ENCODE measurements at places on chromosomes 7 and 10.
A peak's percentile ranks its signal among the peaks of the same experiment; 100 is the strongest.

GRCh38 chr10:19532411-19532810 lies 283.8 kb upstream of the PLXDC2 start:
- DNase-seq: no peak

DNA sequence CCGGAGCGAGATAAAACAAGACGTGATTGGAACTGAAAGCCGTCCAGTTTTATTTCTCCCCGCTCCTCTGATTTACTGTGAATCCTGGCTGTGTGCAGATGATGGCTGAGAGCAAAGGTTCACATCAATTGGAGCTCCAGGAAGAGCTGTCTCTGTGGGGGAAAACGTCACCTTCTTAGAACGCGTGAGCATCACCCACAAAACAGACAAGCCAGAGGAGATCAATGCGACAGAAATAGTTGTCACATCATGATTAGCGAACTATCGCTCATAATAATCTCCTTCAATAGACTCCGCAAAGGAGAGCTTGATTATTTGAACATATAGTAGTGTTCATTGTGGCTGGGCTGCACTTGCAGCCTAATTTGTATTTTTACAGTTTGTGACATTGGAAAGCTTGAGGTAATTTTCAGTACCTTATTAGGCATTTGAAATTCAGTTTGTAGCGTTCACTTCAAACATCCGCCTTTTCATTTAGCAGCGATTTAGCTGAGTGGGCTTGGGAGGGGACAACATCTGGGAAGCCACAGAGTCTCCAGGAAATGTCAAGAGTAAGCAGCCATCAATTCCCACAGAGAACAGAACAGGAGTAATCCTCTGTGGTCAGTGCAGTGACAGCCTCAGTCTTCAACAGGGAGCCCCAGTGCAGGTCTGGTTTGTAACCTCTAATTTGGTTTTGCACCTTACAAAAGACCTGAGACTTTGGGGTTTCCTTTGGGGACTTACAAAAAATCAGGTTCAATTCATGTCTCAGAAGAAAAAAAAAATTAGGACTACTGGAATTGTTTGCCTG lies 276.8 kb upstream of the PFKP start:
- no peak for DNase-seq

GRCh38 chr10:11610826-11611247 lies 613 bp downstream of the USP6NL start:
- DNase-seq: no peak

DNA sequence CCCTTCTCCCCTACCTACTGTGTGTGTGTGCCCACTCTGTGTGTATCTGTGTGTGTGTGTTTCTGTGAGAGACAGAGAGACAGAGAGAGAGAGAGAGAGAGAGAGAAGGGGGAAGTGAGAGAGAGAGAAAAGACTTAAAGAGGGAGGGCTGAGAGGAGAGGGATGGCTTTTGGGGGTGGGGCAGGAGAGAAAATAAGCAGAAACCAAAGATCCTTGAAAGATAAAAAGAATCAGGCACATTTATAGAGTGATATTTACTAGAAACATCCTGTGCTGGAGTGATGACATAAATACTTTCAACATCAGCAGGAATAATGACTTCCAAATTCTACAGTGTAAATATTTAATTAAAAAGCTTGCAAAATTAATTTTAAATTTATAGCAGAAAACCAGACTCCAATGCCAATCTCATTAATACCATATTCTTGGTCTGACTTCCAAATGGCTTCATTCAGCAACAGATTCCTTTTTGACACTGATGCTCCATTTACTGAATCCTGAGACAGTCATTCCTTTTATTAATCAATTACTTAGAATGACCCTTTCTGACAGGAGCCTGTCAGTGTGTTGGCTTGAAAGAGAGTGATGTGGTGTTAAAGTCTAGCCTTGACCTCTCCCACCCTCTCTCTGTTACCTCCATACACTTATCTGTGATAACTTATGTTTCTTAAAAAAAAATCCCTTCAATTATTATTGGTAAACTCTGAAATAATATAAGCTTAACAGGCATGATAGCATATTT lies 41.7 kb upstream of the WNT2 start:
- no peak for DNase-seq

DNA sequence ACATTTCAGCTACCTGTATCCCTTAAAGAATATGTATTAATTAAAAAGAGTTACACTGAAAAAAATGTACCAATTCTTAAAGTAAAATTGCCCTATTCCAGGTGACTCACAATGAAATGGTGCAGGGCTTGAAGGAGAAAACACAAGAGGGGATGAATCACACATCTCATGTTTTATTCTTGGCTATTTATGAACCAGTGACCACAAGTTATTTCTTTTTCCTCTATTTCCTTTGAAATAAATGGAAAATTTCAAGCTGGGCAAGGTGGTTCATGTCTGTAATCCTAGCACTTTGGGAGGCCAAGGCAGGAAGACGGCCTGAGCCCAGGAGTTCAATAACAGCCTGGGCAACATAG lies 106.8 kb downstream of the UBE2H start:
- DNase-seq: peak; percentile 76

GRCh38 chr7:143296686-143297085 lies 8.5 kb downstream of the CASP2 start:
- no peak for DNase-seq

- no peak for DNase-seq
These were observed 8.3 kb downstream of the ADD3 start for GRCh38 chr10:110016039-110016438.

GRCh38 chr7:94660006-94660405 lies 4.1 kb upstream of the SGCE start:
- no peak for DNase-seq

DNA sequence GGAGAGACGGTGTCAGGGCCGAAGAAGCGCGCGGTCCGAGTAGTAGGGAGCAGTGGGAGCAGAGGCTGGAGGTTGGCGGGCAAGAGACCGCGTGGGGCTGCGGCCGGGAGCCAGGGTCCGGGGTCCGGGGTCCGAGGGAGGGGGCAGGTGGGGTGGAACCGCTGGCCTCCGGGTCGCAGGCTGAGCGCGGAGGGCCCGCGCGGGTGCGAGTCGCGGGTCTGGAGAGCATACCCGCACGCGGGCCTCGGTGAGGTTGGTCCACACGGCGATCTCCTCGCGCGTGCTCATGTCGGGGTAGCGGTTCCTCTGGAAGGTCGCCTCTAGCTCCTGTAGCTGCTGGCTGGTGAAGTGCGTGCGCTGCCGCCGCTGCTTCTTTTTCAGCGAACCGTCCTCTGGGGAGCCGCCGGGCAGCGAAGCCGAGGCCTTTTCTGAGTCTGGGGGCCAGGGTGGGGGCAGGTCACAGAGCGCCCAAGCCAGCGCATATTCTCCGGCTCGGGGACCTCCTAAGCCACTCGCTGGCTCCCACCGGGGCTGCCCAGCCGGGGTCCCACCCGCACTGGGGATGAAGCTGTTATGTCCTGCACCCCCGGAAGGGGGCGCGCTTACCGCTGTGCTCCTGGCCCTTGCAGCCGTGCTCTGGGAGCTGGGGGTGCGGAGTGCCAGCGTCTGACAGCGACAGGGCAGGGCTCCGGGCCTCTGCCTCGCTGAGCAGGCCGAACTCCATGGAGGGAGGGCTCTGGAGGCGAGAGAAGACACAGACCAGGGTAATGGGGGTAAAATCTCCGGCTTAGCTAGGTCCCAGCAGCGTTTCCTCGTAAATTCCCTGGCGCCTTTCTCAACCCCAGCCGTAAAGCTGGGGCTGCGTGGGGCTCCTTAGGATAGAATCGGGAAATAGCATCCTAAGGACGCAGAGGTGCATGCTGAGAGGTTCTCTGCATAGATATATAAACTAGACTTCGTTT lies 5.5 kb downstream of the ELOVL3 start:
- peak; percentile 40 for DNase-seq

DNA sequence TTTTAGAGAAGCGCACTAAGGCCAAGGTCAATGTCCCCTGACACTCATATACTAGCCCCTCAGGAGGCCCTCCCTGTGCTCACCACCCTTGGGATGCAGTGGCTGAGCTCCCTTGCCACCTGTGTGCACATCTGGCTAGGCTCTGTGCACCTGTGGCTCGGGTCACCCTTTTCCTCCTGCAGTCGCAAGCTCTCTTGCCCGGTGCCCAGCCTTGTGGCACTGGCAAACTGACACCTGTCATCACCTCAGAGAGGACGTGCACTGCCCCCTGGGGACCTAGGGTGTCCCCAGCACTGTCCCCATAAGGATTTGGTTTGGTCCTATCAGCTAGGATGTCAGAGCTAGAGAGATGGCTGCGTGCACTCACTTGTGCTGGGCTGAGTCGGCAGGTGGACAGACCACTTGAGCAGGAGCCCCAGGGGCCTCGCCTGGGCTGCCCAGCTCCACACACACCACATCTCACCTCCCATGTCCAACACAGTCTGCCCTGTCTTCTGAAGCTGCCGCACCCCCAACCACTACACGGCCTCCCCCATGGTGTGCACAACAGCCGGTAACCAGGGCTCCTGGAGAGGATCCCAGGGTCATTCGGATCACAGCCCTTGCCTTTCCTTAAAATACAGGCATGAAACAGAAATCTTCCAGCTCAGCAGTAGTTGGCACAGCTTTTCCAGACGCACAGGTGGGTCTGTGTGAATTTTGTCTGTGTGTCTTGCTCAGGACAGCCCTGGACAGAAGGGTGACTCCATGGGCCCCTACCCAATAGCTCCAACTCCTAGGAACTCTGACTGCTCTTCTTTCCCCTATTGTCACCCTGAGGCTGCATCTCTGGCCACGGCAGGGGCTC lies 111.0 kb downstream of the GRID1 start:
- DNase-seq: no peak

GRCh38 chr7:128818694-128819093 lies 11.5 kb upstream of the FLNC start:
- DNase-seq: no peak

DNA sequence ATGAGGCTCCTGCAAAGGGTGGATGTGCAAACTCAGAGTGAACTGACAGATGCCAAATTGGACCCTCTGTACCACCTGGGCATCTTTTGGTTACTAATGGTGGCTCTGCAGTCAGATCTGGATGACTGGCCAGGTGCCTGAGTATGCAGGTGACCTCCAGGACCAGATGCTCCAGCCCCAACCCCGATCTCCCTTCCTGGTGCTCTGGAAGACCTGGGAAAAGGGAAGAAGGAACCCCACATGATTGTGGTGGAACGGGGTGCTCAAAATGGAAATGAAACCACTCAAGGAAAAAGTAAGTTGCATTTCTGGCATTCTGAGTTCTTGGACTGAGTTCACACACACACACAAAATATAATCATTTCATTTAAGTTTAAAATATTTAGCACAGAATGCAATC lies 9.8 kb upstream of the AEBP1 start:
- DNase-seq: no peak

DNA sequence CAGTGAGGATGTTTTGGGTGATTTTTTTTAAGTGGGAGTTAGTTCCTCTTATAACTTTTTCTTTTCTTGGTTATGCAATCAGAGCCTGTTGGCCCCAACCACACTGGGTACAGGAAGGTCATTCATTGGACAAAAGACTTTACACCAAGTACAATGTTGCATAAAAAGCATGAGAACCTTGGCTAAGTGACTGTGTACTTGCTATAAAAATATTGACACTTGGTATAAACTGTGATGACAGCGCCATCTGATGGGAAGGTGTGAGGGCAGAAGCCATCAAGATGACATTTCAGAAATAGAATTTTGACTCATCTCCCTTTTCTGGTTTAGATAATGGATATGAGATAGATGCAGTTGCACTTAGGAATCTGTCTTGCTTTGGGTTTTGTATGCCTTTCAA lies 126.4 kb upstream of the CCDC6 start:
- DNase-seq: peak; percentile 47

DNA sequence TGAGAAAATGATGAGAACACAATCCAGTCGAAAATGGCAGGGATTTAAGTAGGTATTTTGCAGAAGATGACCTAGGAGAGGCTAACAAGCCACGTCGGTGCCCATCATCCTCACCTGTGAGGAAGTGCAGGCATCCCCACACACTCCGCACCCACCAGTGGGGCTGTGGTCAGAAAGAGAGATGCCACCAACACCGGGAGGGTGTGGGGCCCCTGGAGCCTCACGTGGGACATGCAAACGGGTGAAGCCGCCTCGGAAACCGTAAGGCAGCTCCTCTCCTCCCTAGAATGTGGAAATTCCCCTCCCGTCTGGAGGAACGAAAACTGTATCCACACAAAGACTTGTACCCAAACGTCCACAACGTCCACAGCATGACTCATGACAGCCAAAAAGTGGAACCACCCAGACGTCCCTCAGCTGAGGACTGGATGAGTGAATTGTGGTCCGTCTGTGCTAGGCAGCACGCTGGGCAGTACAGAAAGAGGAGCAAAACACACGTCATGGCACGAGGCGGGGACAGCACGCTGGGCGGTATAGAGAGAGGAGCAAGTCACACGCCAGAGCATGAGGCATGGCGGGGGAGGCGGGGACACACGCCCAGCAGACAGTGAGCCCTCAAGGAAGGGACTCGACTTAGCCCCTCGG lies 246.0 kb downstream of the ELFN1 start:
- no peak for DNase-seq

GRCh38 chr7:127366680-127367079 lies 25.8 kb downstream of the ZNF800 start:
- DNase-seq: no peak

GRCh38 chr7:101173752-101174244 lies 6.3 kb downstream of the NAT16 start:
- peak; percentile 80 for DNase-seq

DNA sequence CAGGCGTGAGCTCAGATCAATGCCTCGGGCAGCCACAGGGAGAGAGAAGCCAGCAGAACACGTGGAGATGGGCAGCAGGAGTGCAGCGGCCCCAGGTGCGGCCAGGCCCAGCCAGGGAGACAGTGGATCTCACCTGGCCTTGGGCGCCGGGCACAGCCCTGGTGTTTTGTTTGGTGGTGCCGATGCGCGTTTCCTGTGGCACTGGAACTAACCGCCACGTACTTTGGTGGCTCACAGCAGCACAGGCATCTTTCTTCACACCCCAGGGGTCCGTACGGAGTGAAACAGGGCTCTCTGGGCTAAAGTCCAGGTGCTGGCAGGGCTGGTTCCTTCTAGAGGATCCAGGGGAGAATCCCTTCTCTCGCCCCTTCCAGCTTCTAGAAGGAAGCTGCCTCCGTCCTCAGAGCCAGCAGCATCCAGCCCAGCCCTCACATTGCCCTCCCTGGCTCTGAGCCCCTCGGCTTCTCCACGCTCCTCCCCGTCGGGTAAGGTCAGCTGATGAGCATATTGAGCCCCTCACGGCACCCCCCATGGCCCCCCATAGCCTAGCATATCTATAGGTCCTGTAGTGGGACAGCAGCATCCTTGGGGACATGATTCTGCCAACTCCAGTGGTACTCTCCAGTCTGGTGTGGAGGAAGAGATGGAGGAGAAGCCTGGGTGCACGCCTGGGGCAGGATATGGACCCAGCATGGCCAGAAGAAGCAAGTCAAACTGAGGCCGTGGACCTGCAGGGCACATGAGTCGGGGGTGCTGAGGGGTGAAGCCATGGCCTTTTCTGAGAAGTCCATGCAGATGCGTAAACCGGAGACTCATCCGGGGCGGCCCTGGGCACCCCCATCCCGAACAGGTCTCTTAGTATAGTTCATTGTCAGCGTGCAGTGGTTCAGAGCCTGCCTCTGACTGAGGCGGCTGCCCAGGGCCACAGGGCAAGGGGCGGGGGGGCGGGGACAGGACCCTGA lies 43.4 kb upstream of the PPP2R2D start:
- DNase-seq: no peak

GRCh38 chr7:50564640-50565558 lies at the start of gene DDC:
TSS of gene DDC (minus strand) at chr7:50565405. CDS start at chr7:50544085, 21,320 bp downstream.
- no peak for DNase-seq

All from HCT116 (cell line).